ENCODE measurements at places on chromosomes 4 and X.

DNA sequence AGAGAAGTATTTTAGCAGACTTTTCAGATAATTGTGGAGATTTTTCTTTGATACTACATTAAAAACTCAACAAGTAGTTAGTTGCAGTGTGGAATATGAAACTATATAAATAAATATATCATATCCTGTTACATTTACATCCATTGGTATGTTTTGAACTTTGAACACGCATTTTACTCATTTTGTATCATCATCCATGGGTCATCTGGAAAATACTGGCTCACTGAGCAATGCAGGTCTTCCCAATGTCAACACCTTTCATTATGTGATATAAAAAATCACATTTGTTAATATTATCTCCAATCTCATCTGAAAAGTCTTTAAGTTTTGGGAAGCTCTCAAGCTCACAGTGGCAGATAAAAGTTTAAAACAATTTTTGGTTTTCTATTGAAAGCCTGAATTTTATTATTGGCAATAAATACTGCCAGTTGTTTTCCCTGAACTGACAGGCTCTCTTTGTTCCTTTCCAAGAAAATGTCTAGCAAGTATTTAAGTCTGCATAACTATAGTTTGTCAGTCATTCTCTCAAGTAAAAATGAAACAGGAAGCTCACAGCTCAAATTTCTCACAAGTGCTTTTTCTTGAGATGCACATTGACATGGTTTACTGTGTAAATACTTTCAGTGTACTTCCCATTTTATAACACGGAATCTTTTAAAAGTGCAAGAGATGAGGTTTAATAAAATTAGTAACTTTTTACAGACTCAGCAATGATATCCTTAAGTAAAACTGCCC is 183.5 kb upstream of the GPC4 start:
- DNase-seq = no peak

DNA sequence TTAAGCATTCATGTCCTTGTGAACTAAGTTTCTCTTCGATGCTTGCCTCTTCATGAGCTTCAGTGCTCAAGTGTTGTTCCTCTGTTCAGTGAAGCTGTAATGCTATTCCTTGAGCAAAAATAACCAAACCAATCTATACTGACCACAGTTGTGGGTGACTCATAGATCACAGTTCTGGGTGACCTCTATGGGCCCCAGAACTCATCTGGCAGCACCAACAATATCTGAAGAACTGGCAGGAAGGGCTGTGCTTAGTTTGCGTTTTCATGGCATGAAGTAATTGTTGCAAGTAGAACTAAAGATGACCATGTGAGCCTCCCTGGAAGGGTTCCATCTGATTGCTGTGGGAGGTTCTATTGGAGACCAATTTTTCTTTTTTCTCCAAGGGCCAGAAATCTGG is 106.2 kb downstream of the CCNG2 start:
- no peak for DNase-seq

DNA sequence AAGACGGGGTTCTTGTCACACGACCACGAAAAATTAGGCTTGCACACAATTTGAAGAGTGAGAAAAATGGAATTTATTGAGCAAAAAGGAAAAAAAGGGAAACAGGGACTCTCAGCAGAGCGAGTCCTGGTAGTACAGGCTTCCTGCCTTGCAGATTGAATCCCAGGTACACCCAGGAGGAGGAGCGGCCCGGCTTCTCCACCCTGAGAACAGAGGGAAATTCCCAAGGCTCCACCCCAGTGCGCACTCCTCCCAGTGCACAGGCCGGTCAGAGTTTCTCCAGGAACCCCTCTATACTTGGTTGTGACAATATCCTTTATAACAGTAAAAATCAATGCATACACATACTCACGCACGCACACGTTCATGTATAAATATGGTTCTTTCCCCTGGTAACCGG is 22.0 kb downstream of the SLC4A4 start:
- no peak for DNase-seq

- DNase-seq = no peak
Measured at GRCh38 chr4:147863808-147864472, 132.1 kb downstream of the ARHGAP10 start.

DNA sequence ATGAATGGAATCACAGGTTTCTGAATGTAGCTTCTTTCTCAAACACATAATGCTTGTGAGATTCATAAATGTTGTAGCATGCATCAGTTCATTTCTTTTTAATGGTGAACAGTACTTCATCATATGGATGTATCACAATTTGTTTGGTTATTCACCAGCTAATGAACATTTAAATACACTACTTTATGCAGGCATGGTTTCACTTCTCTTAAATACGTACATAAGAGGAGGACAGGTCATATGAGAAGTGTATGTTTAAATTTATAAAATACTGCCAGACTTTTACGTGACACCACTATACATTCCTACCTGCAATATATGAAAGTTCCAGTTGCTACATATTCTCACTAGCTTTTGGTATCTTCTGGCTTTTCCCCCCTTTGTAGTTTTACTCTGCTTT is 65.4 kb downstream of the ANKRD17 start:
- DNase-seq = no peak

DNA sequence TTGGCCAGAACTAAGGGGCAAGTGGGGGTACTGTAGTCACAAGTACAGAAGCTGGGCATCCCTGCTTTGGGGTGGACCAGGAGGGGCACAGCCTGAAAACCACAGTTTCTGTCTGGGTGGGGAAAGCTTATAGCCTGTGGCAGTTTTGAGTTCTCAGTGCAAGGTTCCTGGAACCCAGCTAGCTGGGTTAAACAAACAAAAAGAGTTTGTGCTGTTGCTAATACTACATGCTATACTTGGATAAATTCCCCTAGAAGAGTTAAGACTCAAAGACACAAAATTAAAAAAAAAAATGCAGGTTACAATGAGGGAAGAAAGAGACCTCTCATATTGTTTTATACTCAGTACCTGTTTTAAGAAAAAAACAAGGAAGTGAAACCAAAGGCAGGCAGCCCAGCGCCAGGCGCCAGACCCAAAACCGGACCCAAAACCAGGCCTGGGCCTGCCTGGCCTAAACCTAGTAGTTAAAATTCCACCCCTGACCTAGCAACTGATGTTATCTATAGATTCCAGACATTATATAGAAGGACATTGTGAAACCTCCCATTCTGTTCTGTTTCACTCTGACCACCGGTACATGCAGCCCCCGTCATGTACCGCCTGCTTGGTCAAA is 50.8 kb downstream of the SLC2A9 start:
- DNase-seq = no peak

- DNase-seq = no peak
Measured at GRCh38 chr4:46211406-46211805, 87.6 kb upstream of the GABRG1 start.

All from cerebellar nuclear complex (tissue), 1 donor.